ENCODE measurements at places on chromosomes 2 and 18.
A peak's percentile ranks its signal among the peaks of the same experiment; 100 is the strongest.

DNA sequence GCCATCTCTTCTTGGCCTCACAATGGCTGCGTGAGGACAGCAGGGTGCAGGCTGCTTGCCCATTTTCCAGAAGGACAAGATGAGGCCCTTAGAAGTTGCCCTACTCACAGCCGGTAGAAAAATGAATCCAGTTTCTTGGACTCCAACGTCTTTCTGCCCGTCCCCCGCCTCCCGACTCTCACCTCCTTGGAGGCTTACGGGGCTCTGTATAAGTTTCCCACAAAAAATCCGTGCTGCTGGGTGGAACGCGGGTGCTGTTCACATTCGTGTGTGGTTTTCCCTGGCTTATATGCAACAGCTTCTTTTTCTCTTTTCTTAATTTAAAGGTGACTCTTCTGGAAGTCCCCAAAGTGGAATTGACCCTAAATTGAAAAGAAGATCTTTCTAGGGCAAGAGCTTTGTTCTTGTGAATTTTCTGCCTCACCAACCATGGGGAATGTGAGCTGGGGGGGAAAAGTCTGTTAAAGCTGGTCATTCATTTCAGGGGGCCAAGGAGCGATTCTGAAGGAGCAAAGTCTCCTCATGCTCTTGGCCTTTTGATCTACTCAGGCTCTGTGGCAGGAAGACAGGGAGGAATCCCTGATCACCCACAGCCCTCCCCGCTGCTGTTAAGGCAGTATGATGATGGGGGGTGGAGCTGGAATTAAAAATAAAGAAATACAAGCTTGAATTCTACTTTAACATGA lies 51.3 kb downstream of the DDX1 start:
- no peak for DNase-seq

DNA sequence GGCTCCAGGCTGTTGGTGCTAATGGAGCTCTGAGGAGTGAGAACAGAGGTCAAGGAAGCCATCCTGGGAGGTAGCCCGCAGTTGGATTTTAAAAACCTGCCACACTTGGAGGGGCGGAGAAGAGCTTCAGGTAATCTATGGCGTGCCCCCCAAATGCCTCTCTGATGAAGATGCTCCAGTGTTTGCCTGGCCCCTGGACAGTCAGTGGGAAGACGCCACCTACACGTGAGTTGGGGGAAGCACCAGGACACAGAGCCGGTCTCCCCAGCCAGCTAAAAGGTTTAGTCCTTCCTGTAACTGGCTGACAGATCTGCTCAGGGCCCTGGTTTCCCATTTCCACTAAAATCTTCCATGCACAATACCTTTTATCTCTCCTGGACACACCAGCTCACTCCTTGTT lies 225.0 kb downstream of the TTC32 start:
- no peak for DNase-seq

DNA sequence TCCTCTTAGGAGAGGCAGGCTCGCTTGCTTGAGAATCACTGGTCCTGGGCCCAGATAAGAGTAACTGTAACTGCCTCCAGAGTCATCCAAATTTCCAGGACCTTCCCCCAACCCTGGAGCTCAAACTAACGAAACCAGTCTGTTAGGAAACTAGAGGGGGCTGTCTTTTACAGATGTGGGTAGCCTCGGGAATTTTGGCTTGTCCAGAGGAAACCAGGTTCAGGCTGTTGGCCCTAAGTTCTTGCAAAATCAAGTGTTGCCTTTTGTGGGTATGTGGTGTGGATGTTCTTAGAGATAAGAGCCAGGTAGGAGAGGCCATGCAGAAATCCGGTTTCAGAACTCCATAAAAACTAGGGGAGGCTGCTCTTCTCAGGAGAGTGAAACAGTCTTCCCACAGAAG lies 125.0 kb upstream of the DLX2 start:
- DNase-seq = no peak

GRCh38 chr2:170144761-170145160 lies 33.2 kb upstream of the MYO3B start:
- DNase-seq = no peak

DNA sequence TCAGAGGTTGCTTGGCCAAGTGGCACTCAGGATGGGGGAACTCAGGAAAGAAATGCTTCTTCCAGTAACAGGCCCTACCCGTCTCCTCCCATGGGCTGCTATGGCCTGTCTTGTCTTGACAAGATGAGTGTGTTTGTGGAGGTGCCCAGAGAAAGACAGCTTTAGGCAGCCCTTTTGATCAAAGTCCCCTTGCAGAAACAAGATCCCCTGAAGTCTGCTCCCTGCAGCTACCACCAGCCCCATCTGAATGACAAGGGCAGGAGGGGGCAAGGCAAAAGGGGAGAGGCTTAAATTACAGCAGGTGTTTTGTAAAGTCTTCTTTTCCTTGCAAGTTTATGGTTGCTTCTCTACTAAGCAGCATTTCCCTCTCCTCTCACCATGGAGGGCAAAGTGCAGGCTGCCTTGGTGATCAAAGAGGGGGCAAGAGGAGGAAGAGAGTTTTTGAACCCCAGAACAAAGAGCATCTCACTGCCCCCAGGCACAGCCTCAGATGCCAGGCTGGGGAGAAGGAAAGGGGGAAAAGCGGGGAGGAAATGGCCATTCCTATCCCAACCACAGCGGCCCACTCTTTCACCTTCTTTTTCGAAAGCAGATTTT lies 6.7 kb downstream of the EVA1A start:
- DNase-seq = no peak

DNA sequence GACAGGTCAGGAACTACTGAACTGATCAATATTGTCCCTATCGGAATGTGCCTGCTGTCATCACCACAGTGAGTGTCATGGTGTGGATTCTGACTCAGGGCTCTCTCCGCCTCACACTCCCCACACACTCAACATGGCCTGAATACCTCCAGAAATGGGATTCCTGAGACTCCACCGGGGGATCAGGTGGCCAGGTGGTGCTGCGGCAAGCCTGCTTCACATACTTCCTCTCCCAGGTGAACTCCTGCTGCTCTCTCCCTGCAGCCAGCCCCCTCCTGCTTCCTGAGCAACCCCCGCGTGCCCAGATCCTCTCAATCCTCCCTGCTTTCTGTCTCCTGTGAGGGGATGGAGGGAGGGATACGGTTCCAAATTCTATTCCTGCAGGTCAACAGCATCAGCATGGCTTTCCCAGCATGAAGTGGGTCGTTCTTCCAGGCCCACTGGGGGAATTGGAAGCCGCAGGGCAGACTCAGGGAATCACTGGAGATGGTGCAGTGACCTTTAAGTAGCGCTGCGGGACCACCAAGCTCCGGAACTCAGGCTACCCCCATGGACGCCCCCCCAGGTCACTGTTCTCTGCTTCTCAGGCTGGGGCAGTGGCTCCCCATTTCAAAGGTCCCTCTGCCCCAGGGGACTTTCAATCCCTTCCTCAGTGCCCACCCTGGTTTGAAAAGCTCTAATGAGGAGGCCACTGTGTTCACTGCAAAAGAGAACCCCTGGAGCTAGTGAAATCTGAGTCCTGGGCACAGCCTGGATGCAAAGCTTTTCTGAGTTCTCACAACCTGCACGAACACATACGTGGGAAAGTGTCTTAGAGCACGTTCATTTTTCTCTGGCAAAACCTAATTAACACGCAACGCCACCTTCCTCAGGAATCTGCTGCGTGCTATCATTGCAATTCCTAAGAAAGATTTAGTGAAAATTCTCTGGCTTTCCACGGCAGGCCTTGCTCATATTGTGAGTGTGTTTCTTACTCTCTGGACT lies 168.4 kb downstream of the ZFP36L2 start:
- DNase-seq = no peak

DNA sequence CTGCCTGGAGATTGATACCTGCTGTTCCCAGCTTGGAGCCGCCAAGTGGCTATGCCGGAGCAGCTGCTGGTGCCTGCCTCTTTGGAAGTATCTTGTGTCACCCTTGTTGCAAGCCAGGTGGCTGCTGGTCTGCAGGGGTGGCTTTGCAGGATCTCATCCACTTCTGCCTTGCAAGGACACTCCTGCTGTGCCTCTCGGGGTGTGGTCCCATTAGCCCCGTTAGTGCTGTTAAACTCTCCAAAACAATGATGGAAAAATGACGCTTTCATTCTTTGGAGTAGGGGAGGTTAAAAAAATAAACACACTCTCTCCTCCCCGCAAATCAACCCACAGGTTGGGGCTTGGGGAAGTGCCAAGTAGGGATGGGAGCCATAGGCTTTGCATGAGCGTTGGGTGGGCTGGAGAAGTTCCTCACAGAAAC lies 352.8 kb downstream of the RNF144A start:
- no peak for DNase-seq

DNA sequence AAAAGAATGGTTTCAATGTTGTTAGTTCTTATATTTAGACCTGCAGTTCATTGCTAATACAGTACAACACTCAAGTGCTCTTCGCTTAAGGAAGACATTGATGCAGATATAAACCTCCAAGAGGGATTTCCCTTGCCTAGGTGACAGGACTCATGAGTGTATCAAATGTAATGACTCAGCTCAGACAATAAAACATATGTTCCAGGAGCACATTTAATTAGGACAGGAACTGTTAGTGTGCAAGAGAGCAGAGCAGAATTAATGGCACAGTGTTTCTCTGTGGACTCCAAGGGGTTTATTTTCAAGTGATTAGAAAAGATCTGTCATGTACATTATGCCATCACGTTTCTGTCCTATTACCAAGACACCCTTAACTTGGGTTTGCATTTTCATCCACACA lies 375.0 kb downstream of the LRRTM4 start:
- DNase-seq = no peak

DNA sequence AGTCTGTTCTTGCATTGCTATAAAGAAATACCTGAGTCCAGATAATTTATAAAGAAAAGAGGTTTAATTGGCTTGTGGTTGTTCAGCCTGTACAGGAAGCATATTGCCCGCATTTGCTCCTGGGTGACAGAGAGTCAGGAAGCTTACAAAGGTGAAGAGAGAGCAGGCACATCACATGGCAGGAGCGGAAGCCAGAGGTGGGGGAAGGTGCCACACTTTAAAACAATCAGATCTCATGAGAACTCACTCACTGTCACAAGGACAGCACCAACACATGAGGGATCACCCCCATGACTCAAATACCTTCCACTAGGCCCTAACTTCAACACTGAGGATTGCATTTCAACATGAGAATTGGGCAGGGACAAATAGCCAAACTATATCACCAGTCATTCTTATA lies 124.8 kb upstream of the COL5A2 start:
- no peak for DNase-seq

DNA sequence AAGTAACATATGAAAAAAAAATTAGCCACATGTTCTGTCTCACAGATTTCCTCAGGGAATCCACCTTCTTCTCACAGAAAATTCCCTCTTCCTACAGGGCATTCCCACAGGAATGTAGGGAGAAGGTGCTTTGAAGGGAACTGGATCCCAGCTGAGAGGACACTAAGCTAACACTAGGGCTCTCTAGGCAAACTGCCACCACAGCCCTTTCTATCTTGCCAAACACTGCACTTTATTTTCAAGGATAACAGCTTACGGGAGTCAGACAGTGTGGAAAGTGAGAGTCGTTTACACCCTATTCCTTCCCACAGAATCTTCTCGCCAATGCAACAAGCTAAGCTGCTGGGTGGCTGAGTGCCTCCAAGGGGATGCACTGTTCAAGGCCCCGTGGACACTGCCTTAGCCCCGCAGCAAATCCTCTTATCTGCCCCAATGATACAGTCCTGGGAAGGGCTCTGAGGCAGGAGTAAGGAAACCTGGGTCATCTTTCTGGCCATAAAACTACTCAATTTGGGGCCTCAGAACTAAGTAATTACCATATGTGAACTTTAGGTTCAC lies 76.9 kb downstream of the CCDC93 start:
- DNase-seq = no peak

DNA sequence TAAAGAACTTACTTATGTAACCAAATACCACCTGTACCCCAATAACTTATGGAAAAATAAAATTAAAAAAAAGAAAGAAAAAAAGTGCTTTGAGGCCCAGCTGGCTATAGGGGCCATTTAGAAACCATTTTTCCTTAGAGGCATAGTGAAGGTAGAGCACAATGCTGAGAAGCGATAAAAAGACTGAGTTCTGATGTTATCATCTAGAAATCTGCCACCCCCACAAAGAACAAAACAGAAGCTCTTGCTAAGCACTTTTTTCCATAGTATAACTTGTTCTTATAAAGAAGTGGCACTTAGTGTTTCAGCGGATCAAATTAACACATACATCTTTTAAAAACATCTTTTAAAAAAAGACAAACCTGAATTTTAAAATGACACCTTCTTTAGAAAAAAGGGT lies 51.4 kb downstream of the ICOS start:
- no peak for DNase-seq

DNA sequence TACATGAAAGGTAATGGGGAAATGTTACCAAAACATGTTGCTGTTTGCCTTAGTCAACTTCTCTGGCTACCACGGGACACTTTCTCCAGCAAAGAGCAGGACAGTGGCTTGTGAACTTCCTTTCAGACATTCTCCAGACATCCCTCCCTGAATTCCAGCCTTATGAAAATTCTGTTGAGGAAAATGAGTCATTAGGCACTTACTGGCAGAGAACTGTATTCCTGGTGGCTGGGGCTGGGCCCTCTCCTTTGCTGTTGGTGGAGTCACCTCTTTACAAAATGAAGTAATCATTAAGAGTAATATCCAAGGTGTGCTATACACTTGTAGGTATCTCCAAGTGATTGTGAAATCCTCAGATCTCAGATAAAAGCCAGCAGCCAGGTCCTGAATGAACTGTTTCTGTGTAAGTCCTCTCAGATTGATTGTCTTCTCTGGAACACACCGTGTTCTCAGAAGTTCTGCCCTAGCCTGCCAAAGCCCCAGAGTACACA lies 1.3 kb upstream of the FAP start:
- DNase-seq = peak; percentile 29

DNA sequence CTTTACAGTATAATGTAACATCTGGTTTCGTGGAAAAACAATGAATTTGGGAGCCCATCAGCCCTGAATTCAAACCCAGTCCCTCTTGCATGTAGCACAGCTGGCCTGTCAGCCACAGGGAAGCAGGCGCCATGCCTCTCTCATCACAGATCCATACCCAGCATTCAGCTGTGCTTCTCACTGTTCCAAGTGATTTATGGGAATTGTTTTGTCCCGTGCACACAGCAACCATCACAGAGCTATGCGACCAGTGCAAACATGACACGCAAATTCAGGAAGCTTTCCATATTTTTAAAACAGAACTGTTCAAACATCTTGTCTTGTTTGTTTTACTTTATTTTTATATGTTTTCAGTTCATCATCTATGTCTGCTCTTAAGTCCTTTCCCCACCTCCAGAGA lies 496.1 kb downstream of the EIPR1 start:
- DNase-seq = no peak

All from small intestine (tissue), 16 donors.